ENCODE measurements at places on chromosomes 6 and 20.

GRCh38 chr6:98980819-98981218 lies 33.1 kb upstream of the FBXL4 start:
- DNase-seq: no peak

DNA sequence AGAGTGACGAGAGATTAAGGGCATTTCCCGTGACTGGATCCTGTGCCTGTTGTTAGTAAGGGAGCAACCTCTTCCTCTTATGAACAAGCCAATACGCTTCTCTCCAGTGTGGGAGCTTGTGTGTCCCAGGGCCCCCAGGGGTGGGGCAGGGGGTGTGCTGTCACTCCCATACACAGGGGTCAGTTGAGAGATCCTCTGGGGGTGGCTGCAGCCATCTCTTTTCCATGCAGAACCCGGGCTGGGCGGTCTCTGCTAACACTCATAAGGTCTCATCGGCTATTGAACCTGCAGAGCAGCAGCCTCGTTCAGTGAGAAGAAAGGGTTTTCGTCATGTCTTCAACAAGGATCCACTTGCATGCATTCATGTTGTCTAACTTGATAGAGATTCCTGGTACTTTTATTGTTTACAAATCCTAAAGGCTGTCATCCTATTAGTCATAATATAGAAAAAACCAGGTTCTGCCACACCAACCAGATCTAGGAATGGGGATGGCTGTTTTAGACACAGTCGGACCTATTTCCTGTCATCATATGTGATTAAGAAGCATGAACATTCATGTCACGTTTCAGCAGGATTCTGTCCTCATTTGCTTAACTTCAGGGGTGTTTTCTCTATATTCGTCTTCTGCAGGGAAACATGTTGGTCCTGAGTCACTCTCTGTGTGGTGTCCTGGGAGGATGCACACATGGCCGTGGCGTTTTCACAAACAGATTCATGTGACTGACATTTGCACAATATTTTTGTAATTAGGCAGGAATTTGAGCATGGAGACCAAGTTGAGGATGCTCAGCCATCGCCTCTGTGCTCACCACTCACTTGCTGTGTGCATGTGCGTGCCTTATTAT lies 13.3 kb upstream of the THBS2 start:
- no peak for DNase-seq

GRCh38 chr6:15643542-15643941 lies 19.3 kb downstream of the DTNBP1 start:
- no peak for DNase-seq

GRCh38 chr20:45918182-45918737 lies 6.3 kb upstream of the PLTP start:
- no peak for DNase-seq

GRCh38 chr20:32941155-32941885 lies 62.9 kb downstream of the SUN5 start:
- DNase-seq: no peak

Measured in NCI-H187 treated with DMSO at 0.1 percent for 48 hours (cell line).